Cardiac fibroblast (primary cell): ENCODE measurements at places on chromosomes 7 and 10.

- DNase-seq: no peak
Observed at GRCh38 chr7:102132209-102132752, 154.4 kb upstream of the SH2B2 start.

DNA sequence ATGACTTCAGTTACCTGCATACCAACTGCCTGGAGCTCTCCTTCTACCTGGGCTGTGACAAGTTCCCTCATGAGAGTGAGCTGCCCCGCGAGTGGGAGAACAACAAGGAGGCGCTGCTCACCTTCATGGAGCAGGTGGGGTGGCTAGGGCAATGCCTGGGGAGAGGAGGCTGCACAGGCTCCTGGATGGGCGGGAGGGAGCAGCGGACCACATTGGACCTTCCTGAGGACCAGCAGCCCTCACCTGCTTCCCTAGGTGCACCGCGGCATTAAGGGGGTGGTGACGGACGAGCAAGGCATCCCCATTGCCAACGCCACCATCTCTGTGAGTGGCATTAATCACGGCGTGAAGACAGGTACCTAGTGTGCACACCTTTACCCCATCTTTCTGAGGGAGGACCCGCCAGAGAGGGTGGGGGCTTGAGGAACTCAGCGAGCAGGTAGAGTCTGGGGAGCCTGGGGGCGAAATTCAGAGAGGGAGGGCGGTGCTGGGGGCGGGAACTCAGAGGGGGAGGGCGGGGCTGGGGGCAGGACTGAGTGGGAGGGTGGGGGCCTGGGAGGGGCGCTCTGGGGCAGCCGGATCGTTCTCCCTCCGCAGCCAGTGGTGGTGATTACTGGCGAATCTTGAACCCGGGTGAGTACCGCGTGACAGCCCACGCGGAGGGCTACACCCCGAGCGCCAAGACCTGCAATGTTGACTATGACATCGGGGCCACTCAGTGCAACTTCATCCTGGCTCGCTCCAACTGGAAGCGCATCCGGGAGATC is 9.0 kb downstream of the AEBP1 start:
- no peak for DNase-seq

- no peak for DNase-seq
Observed at GRCh38 chr10:16612981-16613355, 91.3 kb upstream of the C1QL3 start.

DNA sequence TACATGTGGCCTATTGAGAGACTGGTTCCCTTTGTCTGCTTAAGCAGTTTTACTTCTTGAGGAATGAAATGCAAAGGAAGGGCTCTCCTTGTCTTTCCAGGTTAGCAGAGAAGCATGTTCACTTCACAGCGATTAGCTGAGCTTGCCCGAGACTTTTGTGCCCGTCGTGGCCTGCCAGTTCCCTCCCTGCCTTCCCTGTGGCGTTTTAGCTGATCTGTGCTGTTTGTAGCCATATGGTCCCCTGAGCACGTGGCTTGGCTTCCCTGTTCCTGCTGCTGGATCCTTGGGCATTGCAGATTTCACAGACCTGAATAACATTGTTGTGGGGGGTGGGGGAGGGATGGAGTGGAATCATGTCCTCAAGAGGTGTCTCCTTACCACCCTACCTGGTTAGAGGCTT is 61.8 kb downstream of the SND1 start:
- no peak for DNase-seq

DNA sequence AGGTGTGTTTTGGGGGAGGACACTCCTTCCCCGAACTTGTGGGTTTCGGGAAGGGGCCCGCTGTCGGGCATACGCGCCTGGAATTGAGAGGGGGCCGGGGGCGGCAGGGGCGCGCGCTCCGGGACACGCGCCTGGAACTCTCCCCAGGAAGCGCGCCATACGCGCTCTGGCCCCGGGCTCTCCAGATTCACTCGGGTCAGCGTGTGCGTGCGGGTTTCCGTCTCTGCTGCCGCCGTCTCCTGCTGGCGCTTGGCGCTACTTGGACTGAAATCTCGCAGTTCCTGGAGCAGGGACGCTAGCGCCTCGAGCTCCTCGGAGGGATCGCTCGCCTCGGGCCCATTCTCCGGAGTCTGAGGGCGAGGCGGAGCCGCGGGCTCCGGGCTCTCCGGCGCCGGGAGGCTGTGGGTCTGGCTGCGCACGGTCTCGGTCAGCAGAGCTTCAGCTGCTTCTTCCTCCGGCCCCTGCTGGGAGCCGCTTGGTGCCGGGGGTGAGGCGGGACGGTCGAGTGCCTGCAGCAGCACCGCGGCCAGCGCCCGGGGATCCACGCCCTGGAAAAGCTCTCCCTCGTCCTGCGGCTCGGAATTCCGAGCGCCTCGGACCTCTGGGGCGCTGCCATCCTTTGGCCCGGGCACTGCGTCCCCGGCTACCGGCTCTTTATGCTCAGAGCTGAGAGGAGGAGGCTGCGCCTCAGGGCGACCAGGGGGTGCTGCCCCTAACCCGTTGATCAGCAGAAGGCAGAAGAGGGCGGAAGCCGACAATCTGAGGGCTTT is 1.1 kb downstream of the VGF start:
- peak; percentile 61 for DNase-seq

GRCh38 chr7:67766906-67767410 is 770.3 kb downstream of the TYW1 start:
- DNase-seq: no peak

- no peak for DNase-seq
Observed at GRCh38 chr7:142637240-142637639, 112.0 kb upstream of the PRSS1 start.

- peak; percentile 59 for DNase-seq
Observed at GRCh38 chr7:38398725-38399321, 125.4 kb upstream of the TARP start.

- no peak for DNase-seq
Observed at GRCh38 chr7:50304911-50305582, 531 bp downstream of the IKZF1 start.

DNA sequence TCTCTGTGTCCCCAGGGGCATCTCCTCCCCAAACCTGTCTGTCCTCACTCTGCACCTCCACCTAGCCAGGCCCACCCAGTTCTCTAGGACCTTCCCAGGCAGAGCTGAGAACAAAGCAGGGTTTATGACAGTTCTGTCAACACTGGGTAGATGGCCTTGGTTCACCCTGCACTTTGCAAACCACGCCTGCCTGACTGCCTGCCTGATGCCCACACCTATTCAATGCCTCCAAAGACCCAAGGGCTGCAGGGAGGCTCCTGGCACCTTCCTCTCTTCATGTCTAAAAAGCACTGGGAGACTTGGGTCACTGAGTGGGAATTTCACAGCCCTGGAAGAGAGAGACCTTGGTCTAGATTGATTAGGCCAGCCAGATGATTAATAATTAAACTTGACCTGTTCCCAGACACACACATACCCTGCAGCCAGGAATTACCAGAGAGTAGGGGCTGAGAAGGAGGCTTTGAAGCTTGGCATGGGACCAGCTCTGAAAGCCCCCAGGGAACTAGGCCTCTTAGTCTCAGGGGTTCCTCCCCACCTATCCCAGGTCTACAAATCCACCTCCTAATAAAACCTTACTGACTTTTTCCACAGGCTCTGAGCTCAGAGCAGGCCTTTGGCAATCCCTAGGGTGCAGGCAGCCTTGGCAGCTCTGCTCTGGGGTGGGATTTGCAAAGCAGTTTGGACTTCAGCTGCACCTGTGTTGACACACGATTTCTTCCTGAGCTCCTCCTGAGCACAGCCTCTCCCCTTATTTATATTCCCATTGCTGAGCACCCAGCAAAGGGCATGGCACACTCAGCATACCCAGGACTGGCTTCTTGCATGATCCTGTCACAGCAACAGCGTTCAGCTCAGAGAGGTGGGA is 25.7 kb upstream of the PDCD4 start:
- no peak for DNase-seq
